ENCODE measurements at places on chromosomes 12 and 14.

DNA sequence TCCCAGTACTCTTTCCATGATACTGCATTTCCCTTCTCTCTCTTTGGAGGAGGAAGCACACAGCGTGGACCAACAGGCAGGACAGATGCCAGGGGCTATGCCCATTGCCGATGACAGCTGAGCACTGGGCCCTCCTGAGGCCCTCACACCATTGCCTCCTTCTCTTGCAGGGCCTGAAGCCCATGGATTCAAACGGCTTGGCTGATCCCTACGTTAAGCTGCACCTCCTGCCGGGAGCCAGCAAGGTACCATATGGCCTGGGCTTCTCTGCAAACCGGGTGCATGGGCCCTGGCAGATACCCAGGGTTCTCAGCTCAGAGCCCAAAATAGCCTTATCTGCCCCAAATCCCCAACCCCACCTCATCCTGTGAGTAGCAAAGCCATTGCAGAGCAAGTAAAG, 25.2 kb upstream of the OAS1 start:
- DNase-seq = no peak

GRCh38 chr12:111605911-111606766, 7.0 kb upstream of the ATXN2 start:
- DNase-seq = no peak

GRCh38 chr12:13079440-13079906, 24.0 kb downstream of the GSG1 start:
- no peak for DNase-seq

GRCh38 chr12:29612912-29613311, 115.4 kb upstream of the OVCH1 start:
- DNase-seq = no peak

GRCh38 chr14:78605897-78606500, 435.8 kb downstream of the NRXN3 start:
- DNase-seq = no peak

DNA sequence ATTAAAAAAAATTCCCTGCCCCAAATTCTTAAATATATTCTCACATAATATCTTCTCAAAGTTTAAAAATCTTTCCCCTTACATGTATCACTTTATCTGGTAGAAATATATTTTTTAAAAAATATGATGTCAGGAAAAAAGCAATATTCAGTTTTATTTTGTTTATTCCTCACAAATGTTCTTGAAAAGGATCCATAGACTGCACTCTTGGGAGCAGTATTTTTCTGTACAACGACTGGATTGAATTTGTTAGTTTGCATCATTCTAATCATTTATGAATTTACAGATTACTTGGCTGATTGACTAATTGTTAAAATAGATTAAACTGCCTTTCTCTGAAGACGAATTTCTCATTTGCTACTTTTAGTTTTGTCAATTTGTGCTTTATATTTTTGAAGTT, 468.1 kb upstream of the NOVA1 start:
- no peak for DNase-seq

- no peak for DNase-seq
These were observed 350.1 kb downstream of the NELL2 start for GRCh38 chr12:44525806-44526654.

DNA sequence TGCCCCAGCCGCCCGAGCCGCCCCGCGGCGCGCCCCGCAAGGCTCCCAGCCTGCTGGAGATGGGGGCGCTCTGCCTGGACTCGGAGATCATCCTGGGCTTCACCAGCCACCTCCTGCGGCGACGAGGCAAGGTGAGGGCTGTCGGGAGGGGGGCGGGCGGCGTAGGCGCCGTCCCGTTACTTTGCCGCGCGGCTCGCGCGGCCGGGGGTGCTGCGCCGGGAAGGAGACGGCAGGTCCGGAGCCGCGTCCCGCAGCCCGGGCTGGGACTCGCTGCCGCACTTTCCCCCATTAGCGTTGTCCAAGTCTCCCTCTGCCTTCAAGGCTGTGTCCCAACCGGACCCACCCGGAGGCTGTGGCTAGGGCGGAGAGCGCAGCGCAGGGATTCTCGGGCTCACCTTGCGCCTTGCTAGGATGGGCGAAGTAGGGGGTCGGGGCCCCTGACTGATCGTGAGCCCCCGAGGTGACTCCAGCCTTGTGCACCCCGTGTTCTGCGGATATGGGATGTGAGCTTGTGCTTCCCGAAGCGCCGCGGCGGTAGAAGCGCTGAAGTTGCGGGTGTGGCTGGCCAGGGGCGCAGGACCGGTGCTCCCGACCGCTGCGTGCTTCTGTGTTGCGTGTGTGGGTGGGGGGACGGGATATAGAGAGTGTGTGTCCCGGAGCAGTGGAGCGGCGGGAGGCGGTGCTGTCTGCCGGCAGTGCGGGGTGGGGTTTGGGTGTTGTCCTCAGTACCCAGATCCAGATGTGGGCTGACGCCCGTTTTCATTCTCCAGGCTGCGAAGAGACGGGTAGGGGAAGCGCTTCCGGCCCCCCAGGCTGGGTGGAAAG, 1.7 kb upstream of the KIF26A start:
- DNase-seq = no peak

DNA sequence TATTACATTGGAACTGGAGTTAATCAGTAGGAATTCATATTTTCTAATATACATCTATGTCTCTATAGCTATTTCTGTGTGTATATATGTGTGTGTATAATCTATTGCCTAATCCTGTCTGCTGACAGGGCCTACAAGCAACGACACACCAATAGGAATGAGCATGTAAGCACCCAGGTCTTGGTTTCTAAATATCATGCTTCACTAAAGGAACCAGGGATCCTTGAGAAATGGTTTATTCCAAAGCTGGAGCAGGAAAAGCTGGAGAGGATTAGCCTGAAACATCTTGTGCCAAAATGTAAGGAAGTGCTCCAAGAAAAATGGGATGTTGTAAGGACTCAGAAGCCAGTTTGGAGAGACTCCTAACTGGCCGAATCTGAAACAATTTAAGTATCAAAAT, 29.3 kb upstream of the LGALS3 start:
- DNase-seq = no peak

GRCh38 chr12:95515197-95515596, 36.1 kb downstream of the USP44 start:
- no peak for DNase-seq

- DNase-seq = no peak
These were observed 333.7 kb upstream of the TMTC1 start for GRCh38 chr12:30117483-30117882.

GRCh38 chr12:25659621-25660020, 106.5 kb upstream of the LMNTD1 start:
- DNase-seq = no peak

GRCh38 chr12:101713930-101714329, 16.5 kb downstream of the CHPT1 start:
- DNase-seq = no peak

DNA sequence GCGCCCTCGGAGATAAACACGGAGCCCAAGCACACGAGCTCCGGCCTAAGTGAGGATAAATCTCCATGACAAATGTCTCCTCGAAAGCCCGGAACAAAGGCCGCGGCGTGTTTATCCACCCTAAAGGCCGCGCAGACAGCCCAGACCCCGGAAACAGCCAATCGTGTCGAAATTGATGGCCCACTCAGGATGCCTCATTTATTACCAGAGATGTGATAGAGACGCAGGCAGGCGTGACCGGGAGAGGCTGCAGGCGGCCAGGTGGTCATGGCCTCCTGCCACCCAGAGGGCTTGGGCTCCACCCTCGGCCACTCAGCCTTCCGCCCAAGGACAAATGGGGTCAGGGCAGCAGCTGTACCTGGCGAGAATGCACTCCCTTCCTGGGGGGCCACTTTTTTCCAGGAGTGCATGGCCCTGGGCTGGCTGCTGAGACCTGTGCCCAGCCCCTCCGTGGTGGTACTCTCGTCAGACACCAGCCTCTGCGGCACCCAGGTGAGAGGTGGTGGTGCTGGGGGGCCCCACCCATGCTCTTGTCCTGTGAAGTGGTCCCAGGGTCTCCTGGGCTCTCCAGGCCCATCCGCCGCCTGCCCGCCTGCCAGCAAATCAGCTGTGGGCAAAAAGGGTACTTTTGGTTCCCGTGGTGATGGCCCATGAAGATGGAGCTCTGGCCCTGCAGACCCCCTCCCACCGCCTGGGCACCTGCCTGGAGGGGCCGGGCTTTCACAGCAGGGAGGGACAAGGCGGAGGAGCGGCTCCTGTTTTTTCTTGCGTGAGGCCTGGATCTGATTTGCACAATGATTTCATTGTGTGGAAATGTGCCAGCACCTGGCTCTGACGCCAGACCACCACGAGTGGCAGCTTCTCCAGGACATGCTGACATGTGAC, 211.5 kb upstream of the C14orf180 start:
- DNase-seq = no peak

DNA sequence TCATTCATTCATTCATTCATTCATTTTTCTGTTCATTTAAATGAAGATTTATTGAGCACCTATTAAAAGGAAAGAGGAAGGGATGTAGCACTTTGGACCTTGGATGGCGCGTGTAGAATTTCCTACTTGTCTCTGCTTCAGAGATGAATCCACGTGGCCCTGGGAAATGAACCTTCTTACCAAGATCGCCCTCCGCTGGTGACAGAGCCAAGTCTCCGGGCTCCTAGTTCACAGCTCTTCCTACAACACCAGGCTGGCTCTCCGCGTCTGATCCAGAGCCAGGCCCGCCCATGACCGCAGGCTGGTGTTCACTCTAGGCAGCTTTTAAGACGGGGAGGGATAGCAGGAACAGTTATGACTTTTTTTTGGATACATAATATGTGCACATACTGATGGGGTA, 70.9 kb upstream of the PIWIL1 start:
- no peak for DNase-seq

GRCh38 chr14:34038358-34039057, 87.6 kb upstream of the EGLN3 start:
- no peak for DNase-seq

GRCh38 chr12:52794479-52795331, 1.2 kb downstream of the KRT3 start:
- no peak for DNase-seq

DNA sequence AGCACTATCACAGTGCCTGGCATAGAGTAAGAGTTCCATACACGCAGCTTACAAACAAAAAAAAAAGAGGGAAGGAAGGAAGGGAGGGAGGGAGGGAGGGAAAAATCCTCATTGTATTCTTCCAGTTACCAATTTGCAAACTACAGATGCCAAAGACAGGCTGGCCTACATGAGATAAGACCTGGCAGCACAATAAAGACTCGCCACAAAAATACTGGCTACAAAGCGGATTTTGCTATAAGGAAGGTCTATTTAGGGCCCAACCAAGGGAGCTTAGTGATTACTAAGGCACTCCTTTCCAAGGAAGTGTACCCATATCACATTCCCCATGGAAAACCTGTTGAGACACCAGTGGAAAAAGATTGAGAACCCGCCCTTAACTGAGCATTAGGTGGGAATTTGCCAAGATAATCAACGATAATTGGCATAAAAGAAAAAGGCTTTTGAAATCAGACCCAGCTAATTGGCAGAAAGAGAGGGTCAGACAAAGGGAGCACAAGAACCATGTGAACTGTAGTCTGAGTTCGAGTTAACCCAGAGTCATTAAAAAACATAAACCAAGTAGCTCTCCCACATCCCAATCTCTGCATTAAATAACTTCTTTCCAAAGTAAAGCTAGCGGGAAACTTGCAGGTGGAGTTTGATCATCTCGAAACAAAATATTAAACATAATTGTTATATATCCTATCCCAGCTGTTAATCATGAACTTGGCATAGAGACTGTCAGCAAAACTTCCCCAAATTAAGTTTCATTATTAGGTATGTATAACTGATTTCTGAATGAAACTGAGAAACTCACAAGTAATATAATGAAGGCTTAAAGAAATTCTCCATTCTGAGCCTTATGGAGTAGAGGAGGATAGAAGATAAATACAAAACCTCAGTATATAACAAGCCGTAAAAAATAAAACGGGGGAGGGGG, 50.1 kb downstream of the PHLDA1 start:
- DNase-seq = no peak

- DNase-seq = no peak
These were observed 33.0 kb downstream of the SRRM4 start for GRCh38 chr12:119014368-119014767.

- DNase-seq = no peak
These were observed 12.0 kb downstream of the IGF1 start for GRCh38 chr12:102468261-102468915.

GRCh38 chr12:119375883-119376190, 41.3 kb downstream of the CCDC60 start:
- DNase-seq = no peak

DNA sequence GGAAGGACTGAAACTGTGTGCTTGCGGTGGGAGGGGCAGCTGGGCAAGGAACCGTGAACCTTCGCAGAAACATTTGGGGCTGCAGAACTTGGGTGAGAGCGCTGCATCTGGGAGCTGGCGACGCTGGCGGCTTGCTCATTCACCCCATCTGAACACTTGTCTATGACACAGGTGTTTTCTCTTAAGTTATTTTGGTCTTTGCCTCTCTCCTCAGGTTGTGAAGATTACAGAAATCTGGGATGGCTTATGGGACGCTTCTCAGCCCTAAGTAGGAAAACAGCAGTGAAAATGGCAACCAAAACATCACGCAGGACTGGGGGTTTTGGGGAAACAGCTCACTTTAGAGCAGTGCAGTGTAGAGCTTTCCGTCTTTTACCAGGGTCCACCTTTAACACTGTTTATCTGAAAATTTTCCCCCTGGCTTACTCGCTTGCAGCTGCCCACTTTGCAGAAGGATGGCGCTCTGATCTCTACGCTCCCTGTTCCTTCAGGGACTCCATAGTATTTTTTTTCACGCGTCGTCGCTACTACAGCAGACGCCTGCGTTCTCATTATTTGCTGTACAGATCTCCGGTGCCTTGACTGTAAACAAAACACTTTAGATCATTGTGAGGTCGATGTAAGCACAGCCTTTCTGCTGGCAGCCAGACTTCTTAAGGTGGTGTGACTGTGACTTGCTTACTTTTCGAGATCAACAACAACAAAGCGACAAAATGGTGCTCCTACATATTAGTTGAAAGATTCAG, 2.7 kb upstream of the CDKN1B start:
- DNase-seq = no peak

GRCh38 chr12:51621156-51621922, 30.3 kb downstream of the SCN8A start:
- DNase-seq = no peak

Measured in GM12891 (cell line).